ENCODE measurements at places on chromosomes 5 and 9. TPM values are rescaled to one million over a fixed set of nuclear protein-coding genes. Genes with fewer than 3 reads are reported as not detected.

DNA sequence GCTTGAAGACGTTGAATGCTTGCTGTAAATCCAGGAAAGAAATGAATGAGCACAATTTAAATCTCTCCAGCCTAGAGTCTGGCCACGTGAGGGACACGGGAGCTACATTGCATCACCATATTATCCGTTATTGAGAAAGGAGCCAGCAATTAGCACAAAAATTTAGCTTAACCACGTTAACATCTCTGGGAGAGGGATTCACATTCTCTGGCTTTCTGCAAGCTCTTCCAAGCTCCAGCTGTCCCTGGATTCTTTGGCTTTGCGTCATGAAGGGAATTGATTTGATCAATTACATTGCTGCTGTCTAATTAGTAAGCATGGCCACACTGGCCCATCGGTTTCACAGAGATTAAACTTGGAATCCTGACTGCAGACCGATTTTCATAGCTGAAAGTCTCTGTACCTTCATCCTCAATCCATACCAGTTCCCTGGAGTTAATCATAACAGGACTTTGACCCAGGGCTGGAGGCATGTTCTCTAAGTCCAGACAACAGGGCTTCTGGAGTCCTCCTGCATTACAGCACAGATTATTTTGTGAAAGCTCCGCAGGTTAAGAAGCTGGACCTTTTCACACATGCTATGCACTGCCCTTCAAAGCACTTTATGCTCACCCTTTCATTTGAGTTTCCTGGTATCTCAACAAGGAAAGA is 31.6 kb downstream of the ADRA1B start:
- no peak for DNase-seq

GRCh38 chr5:160479926-160480325 is 58.3 kb downstream of the PTTG1 start:
- DNase-seq: no peak

- DNase-seq: no peak
These were observed 29.5 kb downstream of the TGFBI start for GRCh38 chr5:136058039-136058971.

- no peak for DNase-seq
These were observed 8.6 kb downstream of the G3BP1 start for GRCh38 chr5:151780348-151780747.

The IRX2 gene
- total RNA-seq: not detected

DNA sequence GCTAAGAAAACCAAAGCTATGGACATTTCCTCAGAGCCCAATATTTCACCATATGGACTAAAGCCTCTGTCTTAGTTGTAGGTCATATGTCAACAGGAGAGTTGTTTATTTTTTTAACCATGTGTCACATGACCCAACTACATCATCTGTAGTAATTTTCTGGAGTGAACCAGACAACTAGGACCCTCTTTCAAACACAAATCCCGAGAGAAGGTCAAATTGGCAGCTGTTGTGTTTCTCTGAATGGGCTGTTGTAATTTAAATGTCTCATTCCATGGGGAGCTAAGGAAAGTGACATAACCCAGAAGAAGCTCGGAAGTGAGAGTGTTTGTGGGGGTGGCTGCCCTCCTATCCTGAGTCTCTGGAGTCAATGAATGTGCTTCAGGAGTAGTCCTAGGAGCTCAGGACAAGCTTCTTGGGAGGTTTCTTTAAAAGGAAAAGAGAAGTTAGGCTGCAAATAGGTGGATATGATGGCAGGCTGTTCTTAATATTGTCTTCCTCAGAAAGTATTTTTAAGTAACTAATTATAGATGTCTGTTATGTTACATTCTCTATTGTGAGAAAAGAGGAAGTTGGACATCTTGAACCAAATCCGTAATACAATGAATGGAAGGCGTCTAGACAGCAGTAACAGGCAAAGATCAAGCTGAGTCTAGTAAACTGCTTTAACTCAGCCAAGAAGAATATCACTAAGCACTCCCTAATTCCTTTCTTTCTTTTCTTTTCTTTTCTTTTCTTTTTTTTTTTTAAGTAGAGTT is 50.1 kb downstream of the TMEM167A start:
- no peak for DNase-seq

GRCh38 chr5:74081126-74081525 is 455.1 kb downstream of the ARHGEF28 start:
- DNase-seq: no peak

GRCh38 chr5:84741056-84741455 is 356.4 kb upstream of the EDIL3 start:
- no peak for DNase-seq

The GABRA1 gene
- not detected for total RNA-seq

GRCh38 chr9:4009006-4009511 is 290.8 kb downstream of the GLIS3 start:
- no peak for DNase-seq

The OR1J2 gene
- not detected for total RNA-seq

The CDO1 gene
- total RNA-seq: 0.55 TPM

DNA sequence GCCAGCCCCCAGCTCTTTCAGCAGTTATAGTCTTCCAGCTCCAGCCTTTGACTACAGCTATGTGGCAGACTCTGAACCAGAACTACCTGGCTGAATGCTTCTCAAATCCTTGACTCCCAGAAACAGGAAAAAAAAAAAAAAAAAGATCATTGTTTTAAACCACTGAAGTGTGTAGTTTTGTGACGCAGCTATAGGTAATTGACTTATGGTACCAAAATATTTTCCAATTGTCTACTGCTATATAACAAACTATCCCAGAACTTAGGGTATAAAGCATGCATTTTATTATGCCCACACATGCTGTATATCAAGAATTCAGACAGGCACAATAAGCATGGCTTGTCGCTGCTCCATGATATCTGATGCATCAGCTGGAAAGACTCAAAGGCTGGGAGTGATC is 127.1 kb upstream of the POC5 start:
- DNase-seq: no peak

- DNase-seq: no peak
These were observed 345.7 kb downstream of the TLE4 start for GRCh38 chr9:79917421-79917820.

DNA sequence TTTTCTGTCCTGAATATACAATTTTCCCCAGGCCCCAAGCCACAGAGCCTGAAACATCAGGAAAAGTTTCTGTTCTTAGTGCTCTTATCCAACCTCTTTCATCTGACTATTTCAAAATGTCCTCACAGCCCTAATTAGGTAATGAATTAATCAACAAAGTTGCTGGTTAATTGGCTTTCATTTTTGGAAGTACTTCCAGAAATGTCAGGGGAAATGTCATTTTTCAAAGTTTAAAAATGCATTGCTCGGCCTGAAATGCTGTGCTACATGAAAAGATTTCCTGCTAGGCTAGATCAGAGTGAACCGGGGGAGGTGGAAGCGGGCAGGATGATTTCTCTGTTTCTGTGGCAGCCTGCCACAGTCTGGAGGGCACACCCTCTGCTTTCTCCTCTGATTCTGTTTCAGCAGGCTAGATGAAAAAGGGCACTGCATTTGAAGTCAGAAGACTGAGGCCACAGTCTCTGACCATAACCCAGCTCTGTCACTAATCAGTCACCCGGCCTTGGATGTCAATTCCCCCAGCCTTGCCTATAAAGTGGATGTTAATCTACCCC is 55.9 kb upstream of the BARX1 start:
- DNase-seq: peak; percentile 13

- no peak for DNase-seq
These were observed 2.0 kb upstream of the CDC14B start for GRCh38 chr9:96621618-96622017.

The SPATA31C1 gene
- total RNA-seq: not detected

Measured in activated CD4-positive, alpha-beta T cell treated with anti-CD3 and anti-CD28 coated beads for 36 hours (primary cell).